ENCODE measurements at places on chromosomes 4 and X. TPM values are rescaled to one million over a fixed set of nuclear protein-coding genes. Genes with fewer than 3 reads are reported as not detected.

LRP2BP gene
- 0.09 TPM for polyA plus RNA-seq

MAGEC1 gene
- not detected for polyA plus RNA-seq

ENPP6 gene
- polyA plus RNA-seq = 0.04 TPM

KANTR gene
- 0.54 TPM for polyA plus RNA-seq

KIAA1210 gene
- not detected for polyA plus RNA-seq

DIPK2B gene
- polyA plus RNA-seq = not detected

KCNE5 gene
- polyA plus RNA-seq = 0.47 TPM

ZFP92 gene
- 0.93 TPM for polyA plus RNA-seq

CPE gene
- polyA plus RNA-seq = 0.53 TPM

BTC gene
- 0.17 TPM for polyA plus RNA-seq

GRCh38 chrX:154818916-154819770 lies 13.9 kb upstream of the MPP1 start:
- no peak for DNase-seq

GRCh38 chr4:117514391-117515175 lies 429.2 kb upstream of the TRAM1L1 start:
- DNase-seq = no peak

DNA sequence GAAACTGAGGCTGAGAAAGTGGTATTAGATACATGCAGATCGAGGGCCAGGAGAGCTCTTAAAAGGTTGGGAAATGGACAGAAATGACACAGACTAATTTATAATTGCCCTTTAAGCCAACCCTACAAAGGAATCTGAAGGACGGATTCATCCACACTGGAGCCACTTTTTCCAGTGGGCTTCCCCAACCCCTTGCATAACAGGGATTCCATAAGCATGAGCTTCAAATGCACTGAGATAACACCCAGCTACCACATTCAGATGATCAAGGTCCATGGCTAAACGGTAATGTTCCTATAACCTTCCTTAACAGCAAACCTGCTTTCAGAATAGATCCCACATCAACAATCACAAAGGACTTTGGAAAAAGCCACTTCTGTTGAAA lies 34.2 kb downstream of the PLAC1 start:
- DNase-seq = no peak

DNA sequence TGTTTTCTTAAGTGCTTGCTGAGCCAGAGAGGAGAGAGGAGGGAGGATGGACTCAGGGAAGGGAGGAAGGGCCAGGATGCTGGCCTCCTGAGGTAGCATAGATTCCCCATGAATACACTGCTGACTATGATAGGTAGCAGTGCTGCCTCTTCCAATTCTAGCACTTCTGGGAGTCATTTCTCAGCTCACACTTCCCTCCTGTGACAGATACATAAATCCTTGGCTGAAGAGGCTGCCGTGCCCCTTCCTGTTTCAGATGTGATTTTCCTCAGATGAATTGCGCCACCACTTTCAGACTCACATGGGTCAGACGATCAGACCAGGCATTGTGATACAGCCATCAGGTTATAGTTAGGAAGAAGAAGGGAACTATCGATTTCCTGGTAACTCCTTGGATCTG lies 22.4 kb downstream of the TSC22D3 start:
- DNase-seq = no peak

DNA sequence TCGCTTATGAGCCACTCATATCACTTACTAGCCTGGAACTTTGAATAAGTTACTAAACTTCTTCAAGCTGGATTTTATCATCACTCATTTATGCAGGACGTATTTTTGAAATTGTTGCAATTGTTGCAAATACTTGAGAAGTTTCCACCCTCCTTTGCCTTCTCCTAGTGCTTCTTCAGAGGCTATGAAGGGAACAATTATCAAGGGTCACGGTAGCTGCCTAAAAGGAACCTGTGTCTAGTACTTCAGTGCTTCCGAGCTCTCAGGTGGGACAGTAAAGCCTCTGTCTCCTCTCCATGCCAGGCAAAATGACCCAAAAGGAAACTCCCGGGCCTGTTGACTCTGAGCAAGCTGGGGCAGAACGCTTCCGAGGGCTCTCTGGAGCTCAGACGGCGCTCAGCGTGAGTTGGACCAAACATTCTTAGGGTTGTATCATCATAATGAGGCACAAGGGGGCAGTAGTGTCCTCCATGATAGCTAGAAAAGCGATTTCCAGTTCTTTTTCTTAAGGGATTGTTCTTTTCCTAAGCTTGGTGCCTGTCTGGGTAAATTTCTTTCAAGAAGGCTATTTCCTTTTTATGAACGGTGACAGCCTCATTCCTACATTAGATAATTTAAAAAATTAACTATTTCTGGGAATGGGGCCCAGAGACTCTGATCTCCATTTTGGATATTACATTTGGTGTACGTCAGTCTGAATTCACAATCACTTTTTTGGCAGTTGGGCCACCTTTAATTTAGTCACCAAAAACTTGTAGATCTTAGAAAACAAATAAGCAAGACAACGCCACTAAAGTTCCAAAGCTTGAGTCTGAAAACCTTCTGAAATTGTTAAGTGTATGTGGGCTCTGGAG lies 73.1 kb downstream of the PACRGL start:
- peak; percentile 32 for DNase-seq

DNA sequence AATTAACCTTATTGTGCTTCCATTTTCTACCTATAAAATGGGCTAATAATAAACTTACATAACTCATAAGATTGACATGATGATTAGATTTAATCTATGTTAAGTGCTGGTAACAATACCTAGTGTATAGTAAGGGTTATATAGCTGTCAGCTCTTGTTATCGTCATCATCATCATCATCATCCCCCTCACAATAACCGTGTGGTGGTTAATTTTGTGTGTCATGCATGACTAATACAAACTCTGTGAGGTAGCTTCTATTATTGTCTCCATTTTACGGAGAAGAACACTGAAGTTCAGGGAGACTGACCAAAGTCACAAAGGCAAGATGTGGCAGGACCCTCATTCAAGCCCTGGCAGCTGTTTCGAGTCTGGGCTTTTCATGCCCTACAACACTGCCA lies 211.3 kb downstream of the PALLD start:
- DNase-seq = no peak

DNA sequence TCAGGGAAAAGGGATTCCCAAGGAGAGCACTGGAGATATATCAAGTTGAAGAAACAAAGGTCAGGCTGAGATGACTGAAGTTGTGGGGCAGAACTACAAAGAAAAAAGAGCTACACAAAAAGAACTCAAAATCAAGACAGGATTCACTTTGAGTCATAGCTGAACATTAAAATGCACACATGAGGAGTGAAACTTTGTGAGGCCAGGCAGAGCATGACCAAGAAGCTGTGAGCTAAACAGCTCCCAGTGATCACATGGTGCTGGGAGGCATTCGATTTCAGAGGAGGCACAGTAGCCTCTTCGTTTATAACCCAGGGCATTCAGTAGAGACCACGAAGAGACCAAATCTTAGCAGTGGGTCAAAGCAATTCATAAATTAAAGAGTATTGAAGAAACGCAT lies 145.3 kb downstream of the ATRX start:
- DNase-seq = no peak

DNA sequence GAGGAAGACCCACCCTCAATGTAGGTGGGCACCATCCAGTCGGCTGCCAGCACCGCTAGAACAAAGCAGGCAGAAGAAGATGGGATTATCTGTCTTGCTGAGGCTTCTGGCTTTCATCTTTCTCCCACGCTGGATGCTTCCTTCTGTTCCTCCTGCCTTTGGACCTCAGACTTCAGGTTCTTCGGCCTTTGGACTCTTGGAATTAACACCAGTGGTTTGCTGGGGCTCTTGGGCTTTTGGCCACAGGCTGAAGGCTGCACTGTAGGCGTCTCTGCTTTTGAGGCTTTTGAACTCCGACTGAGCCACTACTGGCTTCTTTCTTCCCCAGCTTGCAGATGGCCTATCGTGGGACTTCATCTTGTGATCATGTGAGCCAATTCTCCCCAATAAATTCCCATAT lies 55.1 kb downstream of the PDLIM5 start:
- no peak for DNase-seq

DNA sequence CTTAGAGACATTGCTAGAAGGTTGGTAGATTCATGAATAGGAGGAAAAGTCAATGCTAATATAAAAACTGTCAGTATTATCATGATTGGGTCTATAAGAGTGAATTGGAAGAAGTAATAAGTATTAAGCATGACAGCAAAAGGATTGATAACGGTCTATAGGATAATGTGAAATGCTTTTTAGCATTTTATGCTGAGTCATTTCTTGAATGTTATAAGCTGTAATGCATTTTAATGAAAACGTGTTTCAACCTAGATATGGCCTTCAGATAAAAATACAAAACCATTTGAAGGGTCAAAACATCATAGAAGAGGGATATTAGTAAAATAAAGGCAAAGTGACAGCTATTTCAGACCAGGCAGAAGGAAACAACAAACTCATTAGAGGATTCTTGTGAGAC lies 353.5 kb downstream of the SH2D1A start:
- DNase-seq = no peak

DNA sequence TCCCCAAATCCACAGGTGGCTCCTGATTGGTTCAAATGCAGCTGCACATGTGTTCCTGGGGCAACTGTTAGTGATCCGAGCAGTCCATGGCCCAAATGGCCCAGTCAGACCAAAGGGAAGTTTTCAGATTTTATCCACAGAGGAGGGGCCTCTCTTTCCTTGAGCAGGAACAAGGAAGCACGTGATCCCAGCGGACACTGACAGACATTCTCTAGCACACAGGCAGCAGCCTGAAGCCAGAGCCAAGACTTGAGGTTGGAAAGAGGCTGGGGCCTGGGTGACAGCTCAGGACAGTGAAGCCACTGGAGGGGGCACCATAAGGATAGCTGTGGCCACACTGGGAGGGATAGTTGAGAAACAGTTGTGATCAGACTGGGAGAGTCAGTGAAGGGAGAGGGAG lies 3.5 kb upstream of the ZFP92 start:
- DNase-seq = no peak
